CD4-positive, alpha-beta T cell treated with Interferon alpha-2 for 1 hour (primary cell): ENCODE measurements at places on chromosomes 16 and 17.
A peak's percentile ranks its signal among the peaks of the same experiment; 100 is the strongest.

- no peak for DNase-seq
These were observed 295.5 kb upstream of the EEF2KMT start for GRCh38 chr16:5393070-5393469.

- no peak for DNase-seq
These were observed 45.6 kb downstream of the MAF start for GRCh38 chr16:79554912-79555311.

GRCh38 chr16:894841-895240 lies 75.9 kb downstream of the LMF1 start:
- DNase-seq, result no peak

DNA sequence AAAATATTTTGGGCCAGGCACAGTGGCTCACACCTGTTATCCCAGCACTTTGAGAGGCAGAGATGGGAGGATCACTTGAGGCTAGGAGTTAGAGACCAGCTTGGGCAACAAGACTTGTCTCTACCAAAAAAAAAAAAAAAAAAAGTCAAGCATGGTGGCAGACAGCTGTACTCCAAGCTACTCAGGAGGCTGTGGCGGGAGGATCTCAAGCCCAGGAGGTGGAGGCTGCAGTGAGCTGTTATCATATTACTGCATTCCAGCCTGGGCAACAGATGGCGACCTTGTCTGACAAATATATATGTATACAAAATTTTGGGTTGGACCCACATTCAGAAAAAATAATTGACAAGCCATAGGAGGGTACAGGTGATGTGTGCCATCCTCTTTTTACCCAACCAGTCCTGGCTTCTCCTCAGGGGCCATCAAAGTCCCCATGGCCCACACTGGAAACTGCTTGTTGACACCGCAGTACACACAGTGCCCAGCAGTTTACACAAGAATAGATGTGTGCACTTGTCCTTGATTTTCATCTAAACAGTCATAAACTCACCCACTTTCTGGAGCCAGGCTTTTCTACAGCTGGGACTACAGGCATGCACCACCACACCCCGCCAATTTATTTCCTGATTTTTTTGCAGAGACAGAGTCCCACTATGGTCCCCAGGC lies 1.7 kb downstream of the CES2 start:
- no peak for DNase-seq

GRCh38 chr16:66976746-66977145 lies 11.6 kb upstream of the CES4A start:
- no peak for DNase-seq

DNA sequence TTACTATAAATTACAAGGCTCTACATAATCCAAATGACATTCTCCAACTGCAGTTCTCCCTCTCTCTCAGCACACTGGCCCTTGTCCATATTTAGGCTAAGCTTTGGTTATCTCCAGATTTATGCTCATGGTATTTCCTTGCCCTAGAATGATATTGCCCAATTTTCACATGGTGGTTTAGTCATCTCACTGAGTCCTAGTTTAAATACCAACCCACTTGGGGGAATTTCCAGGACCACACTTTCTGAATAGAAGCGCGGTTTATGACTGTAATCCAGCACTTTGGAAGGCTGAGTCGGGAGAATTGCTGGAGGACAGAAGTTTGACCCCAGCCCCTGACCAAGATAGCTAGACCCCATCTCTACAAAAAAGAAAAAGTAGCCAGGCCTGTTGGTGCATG lies 280.1 kb upstream of the MON1B start:
- DNase-seq, result no peak

DNA sequence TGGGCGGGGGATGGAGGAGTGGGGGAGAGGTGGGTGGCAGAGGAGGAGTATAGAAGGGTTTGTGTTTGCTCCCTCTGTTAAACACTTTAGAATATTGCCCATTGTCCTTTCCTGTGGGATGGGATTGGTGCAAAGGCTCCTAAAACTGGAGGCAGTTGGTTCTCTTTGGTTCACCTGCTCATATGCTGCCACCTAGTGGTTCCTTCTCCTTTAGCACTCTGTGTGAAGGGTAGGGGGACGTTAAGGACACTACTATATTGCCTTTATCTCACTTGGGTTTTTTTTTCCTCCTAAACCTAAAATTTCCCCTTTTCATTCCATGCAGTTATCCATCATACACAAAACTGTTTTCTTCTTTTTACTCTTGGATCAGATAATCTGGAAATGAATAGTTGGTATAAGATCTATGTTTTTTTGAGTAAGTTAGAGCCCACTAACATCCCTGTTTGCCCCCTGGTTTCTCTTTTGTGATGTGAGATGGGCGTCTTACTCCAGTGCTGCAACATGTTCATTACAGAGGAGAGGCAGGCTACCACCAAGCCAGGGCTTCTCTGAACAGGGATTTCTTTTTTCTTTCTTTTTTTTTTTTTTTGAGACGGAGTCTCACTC lies 23.8 kb downstream of the SNX11 start:
- DNase-seq, result peak; percentile 73

DNA sequence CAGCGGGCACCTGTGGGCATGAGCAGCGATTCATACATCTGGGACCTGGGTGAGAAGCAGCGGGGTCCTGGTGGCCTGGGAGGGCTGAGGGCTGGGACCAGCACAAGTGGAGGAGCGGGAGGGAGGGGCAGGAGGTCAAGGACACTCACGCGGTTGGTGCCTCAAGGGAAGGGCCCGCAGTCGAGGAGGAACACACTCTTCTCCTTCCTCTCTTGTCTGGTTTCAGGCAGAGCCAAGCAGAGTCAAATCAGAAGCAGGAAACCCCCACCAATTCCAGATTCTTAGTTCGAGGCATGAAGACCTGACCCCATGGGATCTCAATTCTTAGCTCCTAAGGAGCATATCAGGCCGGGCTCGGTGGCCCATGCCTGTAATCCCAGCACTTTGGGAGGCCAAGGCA lies 15.7 kb downstream of the DNAI2 start:
- no peak for DNase-seq

DNA sequence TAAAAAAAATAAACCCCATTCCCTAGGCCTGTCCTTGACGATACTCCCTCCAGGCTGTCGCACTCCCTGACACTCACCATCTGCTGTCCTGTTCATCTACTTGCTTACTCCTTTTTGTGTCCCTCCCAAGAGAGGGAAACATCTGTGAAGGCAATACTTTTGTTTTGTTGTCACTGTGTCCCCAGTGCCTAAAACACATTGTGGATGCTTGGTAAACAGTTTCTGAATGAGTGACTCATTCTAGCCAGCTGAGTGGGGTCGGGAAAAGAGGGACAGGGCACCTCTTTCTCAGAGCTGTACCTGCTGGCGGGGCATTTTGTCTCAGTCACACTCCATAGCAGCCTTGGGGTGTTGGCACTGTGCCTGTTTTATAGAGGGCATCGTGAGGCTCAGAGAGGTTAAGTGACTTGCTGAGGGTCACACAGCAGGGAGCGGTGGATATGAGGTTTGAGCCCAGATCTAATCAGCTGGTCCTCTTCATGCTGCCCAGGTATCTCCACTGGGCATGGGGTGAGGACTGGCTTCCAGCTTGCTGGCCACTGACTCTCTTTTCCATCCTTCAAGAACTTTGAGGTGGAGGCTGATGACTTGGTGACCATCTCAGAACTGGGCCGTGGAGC lies 15.6 kb downstream of the MAP2K3 start:
- no peak for DNase-seq

DNA sequence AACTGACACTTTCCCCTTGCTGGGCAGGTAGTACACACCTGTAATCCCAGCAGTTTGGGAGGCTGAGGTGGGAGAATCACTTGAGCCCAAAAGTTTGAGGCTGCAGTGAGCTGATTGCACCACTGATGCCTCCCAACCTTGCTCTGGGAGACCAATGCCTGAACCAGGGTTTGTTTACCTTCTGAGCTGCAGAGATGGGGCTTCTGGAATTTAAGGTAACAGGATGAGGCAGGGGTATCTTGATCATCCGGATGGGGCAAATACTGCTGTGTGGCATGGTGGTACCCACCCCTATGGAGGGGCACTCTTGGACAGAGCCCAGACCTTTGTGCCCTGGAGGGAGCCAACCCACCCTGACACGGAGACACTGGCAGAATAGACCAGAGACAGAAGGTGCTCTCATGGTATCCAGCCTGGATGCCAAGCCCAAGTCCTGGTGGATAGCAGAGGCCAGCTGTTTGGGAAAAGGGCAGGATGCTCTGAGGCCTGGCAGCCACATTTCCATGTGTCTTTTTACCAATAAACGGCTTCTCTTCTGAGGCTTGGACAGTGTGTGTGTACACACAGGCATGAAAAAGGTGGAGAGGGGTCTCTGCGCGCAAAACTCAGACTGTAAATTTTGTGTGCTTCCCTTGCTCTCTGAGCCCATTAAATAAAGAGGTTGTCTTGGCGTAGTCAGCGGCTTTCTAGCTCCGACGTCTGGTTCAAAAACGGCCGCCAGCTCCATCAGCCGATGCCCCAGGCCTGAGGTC lies 4.4 kb downstream of the ZNF48 start:
- DNase-seq, result no peak

DNA sequence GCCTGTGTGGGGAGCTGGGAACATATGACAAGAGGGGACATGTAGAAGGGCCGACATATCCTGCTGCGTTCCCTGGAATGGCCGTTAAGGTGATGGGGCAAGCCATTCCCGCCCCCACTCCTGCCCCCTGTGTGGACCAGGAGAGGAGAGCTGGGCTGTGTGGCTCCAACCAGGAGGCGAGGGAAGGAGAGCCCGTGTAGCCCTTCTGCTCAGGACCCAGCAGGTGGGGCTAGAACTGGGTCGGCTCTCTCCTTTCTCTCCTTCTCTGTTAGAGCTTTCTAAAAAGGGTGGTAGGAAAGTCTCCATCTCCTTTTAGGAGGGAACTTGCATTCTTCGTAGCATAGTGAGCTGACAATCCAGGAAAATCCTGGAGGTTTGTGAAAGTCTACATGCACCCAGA lies 12.8 kb downstream of the SPHK1 start:
- no peak for DNase-seq

DNA sequence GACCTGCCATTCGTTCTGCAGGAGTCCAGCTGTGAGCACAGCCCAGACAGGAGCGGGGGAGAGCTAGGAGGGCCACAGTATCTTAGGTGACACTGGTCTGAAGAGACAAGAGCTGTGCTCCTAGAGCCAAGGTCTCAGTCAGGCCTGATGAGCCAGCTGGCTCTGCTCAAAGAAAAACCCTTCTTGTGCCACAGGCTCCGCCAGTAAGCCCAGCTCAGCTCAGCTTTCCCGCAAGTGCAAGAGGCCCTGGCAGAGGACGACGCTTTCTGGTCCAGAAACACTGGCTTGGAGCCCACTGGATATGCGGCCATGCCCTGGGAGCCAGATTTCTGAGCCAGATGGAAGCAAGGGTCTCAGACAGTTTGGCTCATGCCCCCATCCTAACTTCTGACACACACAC lies 23.9 kb downstream of the PEMT start:
- no peak for DNase-seq

DNA sequence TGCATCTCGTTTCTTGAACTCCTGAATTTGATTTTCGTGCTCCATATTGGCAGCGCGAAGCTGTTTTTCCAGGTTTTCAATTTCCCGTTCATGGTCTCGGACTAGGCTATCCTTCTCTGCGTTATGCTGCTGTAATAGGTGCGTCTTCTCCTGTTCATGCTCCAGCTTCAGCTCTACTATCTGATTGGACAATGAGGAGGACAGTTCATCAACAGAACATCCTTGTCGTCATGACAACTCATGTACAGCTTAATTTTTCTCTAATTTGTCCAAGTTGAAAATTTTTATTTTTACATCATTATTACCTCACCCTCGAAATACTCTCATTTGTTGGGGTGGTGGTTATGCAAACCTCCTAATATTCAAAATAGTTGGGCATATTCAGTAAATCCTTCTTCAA lies 289.8 kb downstream of the CEP112 start:
- DNase-seq, result no peak

- no peak for DNase-seq
These were observed 1.1 kb downstream of the GJC1 start for GRCh38 chr17:44828919-44829522.

DNA sequence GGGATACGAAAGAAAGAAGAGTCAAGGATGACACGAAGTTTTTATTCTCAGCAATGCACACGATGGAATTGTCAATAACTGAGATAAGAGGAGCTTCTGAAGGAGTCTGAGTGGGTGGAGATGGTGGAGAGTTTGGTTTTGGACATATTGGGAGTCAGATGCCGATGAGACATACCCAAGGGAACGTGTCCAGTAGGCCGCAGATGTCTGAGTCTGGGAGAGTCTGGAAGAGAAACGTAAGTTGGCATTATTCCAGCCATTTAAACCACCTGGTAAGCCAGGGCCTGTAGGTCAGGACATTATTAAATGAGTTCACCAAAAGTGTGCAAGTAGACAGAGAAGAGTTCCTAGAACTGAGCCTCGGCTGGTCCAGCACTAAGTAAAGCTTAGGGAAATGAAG lies 478.3 kb upstream of the CDH5 start:
- no peak for DNase-seq

GRCh38 chr17:14118951-14119350 lies 49.6 kb downstream of the COX10 start:
- peak; percentile 13 for DNase-seq

- DNase-seq, result no peak
These were observed 356.7 kb downstream of the SOX9 start for GRCh38 chr17:72477491-72477890.

DNA sequence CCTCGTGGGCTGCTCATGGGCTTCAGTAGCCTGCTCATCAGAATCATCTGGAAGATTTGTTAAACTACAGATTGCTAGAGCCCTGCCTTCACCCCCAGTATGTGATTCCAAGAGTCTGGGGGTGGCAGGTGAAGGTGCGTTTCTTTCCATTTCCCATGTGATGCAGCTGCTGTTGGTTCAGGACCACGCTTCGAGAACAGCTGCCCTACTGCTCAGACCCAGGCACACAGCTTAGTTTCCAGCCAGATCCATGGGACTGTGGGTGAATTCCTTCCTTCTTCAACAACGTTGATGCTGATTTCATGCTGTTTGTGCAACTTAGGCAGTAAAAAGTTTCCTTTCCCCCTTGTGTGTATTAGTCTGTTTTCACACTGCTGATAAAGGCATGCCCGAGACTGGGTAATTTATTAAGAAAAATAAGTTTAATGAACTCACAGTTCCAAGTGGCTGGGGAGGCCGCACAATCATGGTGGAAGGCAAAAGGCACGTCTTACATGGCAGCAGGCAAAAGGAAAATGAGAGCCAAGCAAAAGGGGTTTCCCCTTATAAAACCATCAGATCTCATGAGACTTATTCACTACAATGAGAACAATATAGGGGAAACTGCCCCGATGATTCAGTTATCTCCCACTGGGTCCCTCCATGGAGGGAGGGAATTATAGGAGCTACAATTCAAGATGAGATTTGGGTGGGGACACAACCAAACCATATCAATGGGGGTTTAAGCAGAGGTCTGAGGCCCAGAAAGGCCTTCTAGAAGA lies 159.2 kb downstream of the XYLT1 start:
- DNase-seq, result no peak

GRCh38 chr16:48212033-48212432 lies 32.1 kb upstream of the LONP2 start:
- DNase-seq, result no peak
